Pulmonary artery endothelial cell (primary cell): ENCODE measurements at places on chromosomes 12 and 14. TPM values are rescaled to one million over a fixed set of nuclear protein-coding genes. Genes with fewer than 3 reads are reported as not detected.

The FAM90A1 gene
- 0.11 TPM in 1 of 2 replicates, not detected in the other for total RNA-seq

The CISTR gene
- total RNA-seq, result not detected in 2 replicates

DNA sequence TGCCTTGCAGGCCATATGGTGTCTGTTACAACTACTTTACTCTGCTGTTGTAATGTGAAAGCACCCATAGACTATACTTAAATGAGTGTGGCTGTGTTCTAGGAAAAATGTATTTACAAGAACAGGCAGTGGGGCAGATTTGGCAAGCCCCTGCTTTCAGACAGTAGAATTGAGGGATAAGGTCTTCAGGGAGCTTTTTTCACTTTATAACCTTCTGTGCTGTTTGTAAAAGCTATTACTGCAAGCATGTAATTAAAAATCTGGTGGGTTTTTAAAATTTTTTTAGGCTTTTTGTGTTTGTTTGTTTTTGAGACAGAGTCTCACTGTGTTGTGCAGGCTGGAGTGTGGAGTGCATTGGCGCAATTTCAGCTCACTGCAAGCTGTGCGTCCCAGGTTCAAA, 73.9 kb downstream of the VEZT start:
- no peak for DNase-seq

DNA sequence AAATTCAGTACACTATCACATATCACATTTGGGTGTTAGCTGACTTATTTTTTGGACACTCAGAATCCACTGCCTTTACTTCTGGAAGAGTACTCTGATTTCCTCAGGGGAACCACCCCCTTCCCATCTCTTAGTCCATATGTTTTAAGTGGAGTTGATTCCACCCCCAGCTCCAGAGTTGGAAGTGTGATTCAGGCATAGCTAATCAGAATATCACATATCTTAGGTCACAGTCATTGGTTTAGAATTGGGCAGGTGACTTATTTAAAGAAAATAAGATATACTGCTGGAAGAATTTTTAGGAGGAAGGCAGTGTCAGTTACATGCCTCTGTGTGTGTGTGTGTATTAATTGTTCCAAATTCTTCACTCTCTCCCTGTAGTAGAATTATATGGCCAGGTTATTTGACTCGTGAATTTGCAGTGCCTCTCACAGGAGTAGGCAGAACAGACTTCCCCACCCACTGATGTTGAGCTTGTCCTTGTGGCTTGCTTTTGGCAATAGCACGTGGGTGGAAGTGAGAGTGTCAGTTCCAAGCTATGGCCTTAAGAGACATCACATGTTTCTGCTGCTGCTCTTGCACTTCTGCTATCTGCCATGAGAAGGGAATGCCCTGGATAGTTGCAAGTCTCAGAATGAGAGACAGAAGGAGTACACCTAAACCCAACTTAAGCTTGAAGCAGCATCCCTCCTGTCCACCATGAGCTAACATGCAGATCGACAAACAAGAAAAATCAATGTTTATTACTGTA, 6.4 kb upstream of the GAS2L3 start:
- DNase-seq, result no peak

GRCh38 chr14:52190337-52190931, 77.1 kb upstream of the PTGDR start:
- no peak for DNase-seq

GRCh38 chr14:33629792-33630191, 321.1 kb downstream of the EGLN3 start:
- no peak for DNase-seq

DNA sequence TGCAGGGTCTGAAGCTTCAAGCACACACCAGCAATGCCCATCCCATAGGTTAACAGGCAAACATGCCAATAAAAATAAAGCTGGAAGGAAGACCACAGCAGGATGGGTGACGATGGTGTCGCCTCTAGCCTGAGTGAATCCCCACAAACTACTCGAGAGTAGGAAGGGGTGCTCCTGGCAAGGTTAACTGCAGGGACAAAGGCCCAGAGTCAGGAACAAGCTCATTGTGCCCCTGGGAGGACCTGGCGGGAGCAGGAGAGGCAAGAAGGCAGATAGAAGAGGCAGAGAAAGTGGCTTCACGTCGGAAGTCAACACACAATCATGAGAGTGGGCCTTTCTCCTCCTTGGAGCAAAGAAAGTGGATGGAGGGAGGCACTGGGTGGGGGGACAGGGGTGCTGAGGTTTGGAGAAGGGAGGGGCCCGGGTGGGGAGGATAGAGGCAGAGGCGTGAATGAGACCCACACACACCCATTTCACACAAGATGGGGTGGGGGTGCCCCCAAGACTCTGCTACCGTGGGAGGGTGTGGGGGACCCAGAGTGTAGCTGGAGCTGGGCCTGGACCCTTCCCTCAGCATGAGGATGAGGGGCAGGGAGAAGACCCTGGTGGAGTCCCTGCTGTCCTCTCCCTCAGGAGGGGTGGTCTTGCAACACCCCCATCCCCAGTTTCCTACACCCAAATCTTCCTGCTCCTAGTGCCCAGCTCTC, 43.1 kb downstream of the DIO3 start:
- no peak for DNase-seq
